ENCODE measurements at places on chromosomes 5 and 9. TPM values are rescaled to one million over a fixed set of nuclear protein-coding genes. Genes with fewer than 3 reads are reported as not detected.

- no peak for DNase-seq
- H3K4me1 ChIP-seq, result peaks cover 11% of the 10 kb centered on the region
- no peak overlapping the region for H3K27ac ChIP-seq
- no peaks in the 10 kb centered on the region for H3K36me3 ChIP-seq
Observed at GRCh38 chr5:35847961-35848360, 8.7 kb upstream of the IL7R start.

DNA sequence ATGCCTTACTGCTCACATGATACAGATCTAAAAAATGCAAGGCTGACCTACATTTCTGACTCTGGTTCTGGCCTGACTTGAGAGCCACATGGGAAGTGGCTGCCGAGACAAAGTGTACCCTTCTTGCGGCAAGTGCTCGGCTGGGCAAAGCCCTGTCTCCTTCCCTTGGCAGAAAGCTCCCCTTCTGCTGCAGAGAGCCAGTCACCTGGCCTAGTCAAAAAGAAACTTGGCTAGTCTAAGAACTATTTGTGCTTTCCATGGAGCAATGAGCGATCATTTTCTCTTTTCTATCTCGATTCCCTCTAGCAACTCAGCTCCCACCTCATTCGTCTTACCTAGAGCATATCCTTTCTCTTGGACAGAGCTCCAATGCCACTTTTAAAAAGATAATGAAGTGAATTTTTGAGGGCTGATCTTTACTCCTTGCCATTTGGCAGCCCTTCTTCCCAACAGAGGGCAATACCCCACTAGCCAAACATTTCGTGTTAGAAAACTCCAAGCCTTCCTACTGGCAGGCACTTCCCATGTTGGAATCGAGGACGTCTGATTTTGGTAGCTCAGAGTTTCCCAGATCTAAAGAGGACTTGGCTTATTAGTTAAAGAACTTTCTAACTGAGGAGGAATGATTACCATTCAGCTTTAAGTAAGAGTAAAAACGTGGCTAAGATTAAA, 108.1 kb upstream of the PRRC1 start:
- DNase-seq, result no peak
- no peaks in the 10 kb centered on the region for H3K27me3 ChIP-seq
- H3K36me3 ChIP-seq, result no peaks in the 10 kb centered on the region
- no peaks in the 10 kb centered on the region for H3K4me1 ChIP-seq
- no peak overlapping the region for H3K27ac ChIP-seq
- no peak overlapping the region for H3K4me3 ChIP-seq

DNA sequence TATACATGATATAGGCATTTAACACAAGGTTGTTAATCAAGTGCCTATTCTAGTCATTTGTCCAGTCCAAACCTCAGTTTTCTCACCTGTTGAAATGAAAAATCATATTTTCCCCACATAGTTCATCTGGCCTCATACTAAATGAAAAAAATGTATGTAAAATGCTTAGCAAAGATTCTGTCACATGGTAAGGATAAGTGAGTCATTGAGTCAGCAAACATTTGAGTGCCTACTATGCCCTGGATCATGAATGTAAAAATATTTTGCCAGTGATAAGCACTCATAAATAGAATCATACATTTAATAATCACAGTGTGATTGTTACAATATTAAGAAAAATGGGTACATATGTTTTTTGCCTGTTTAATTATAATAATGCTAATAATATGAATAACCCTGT, 181.2 kb upstream of the PAPPA start:
- no peak overlapping the region for H3K4me3 ChIP-seq
- no peaks in the 10 kb centered on the region for H3K27me3 ChIP-seq
- no peak for DNase-seq
- no peak overlapping the region for H3K27ac ChIP-seq
- no peaks in the 10 kb centered on the region for H3K36me3 ChIP-seq
- no peaks in the 10 kb centered on the region for H3K4me1 ChIP-seq

DNA sequence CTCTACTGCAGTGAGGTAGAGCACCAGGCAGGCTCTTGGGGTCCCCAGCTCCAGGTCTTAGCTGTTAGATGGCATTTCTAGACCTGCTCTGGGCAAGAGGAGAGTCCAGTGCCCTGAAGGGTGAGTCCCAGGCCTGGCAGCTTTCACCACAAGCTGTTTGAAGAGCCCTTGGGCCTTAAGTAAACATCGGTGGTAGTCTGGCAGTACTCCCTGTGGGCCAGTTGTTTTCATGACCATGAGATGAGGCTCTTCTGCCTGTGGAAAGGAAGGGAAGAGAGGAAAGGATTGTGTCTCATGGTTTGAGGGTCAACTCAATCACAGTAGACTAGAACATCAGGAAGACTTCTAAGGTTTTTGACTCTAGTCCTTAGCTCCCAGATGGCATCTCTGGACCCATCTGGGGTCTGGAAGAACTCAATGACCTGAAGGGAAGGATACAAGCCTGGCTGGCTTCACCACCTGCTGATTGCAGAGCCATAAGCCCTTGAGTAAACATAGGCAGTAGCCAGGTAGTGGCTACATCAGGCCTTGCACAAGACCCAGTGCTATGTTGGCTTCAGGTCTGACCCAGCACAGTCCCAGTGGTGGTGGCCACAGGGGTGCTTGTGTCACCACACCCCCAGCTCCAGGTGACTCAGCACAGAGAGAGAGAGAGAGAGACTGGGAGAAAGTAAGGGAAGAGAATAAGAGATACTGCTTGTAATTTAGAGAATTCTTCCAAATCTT, 114.3 kb upstream of the PCSK5 start:
- DNase-seq, result no peak
- no peaks in the 10 kb centered on the region for H3K36me3 ChIP-seq
- no peaks in the 10 kb centered on the region for H3K4me1 ChIP-seq
- H3K27me3 ChIP-seq, result no peaks in the 10 kb centered on the region

The PCDHB7 gene
- total RNA-seq, result not detected
